ENCODE measurements at places on chromosomes 12 and 14. TPM values are rescaled to one million over a fixed set of nuclear protein-coding genes. Genes with fewer than 3 reads are reported as not detected.

KLHL33 gene
- 0.09 TPM for total RNA-seq

ZNF891 gene
- 1.1 TPM for total RNA-seq

- no peak for DNase-seq
Observed at GRCh38 chr12:51636581-51636980, 45.5 kb downstream of the SCN8A start.

ESR2 gene
- 0.73 TPM for total RNA-seq

- no peak for DNase-seq
Observed at GRCh38 chr12:122205053-122205925, 1.8 kb downstream of the B3GNT4 start.

DNA sequence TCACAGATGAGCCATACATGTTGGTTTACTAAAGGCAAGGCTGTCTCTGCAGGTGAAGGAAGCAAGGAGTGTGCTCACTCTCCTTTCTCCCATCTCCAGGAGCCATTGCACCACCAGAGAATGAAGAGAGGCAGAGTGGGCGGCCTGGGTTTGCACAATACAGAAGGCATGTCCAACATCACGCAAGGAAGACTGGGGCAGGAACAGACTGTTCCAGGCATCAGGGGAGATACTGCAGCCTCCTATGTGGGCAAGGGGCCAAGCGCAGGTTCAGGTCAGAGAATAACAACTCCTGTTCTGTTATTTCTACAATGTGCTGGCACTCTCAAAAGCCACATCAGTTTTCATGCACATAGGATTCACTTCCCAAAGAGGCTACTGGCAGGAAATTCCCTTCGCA, 1.7 kb upstream of the TMEM229B start:
- no peak for DNase-seq

DNA sequence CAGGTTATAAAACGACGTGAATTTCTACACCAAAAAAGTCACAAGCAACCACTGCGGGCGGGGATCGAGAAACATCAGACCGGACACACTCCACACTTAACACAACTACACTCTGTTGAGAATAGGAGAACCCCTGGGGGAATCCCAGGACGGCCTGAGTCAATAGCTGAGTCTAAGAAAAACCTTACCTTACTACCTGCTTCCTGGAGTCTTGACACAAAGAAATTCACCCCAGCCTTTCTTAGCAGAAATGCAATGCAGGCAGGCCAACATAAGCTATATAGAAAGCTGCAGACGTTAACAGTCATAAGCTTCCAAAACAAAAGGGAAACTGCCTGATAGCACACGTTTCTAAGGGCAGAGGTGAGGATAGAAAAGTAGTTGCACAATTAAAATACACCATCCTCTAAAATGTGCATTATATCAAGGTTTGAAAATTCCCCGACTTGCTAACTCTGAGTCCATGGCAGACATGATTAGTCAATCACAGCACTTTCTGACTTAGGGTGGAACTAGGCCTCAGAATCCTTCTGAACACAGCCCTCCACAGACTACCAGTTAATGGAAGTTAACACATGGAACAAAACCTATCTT, 68.0 kb downstream of the CCDC88C start:
- no peak for DNase-seq

DNA sequence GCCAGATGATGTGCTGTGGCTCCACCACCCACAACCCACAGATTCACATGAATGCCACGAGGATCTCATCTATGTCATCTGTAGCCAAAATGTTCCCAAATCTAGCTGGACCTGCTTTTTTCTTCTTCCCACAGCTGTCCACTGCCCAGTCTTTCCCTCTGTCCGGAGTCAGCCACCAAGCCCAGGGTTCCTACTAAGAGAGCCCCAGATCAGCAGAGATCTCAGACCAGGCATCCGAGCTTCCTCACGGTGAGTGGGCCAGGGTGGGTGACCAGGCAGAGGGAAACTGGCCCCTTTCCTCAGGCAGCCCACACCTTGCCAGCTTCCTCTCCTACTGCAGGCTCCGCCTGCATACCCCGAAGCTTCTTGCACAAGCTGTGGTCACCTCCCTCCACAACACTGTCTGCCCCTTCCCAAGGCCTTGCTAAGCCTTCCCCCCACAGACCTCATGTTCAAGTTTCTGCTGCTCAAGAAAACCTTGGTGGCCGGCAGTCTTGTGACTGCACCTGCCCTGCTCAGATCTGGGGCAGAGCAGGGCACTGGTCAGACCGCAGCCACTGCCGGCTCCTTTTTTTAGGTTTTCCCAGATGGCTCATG, 81.4 kb downstream of the ACTN1 start:
- DNase-seq, result no peak

GRCh38 chr12:4591180-4591687, 29.2 kb downstream of the DYRK4 start:
- no peak for DNase-seq

DNA sequence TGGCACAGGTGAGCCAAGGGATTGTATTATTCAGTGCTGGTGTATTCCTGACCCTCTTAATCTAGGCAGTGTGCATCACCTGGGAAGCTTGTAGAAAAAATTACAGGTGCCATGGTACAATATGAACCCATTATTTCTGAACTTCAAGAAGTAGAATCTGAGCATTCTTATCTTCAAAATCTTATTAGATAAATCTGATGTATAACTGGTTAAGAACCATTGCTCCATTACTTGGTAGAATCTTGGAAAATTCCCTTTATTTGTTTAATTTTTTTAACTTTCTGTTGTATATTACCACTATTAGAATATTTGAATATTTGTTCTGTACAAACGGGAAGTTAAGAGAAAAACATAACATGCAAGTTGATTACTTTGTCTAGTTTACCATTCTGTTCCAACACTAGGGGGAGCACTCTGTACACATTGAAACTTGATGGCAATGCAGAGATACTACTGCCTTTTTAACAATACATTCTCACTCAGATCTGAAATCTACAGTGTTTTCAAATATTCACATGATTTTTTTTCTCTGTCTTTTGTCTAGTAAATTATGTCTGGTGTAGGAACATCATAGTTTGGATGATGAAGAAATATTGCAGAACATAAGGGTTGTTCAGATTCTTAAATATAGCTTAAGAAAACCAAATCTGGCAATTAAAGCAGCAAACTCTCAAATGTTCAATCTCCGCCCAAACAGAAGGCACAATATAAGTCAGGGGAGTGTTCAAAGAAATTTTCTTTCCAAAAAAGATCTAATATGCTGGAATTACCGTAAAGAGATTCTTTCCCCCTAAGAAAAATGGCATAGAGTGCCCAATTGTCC, 196.6 kb downstream of the PCNX1 start:
- DNase-seq, result no peak

DNA sequence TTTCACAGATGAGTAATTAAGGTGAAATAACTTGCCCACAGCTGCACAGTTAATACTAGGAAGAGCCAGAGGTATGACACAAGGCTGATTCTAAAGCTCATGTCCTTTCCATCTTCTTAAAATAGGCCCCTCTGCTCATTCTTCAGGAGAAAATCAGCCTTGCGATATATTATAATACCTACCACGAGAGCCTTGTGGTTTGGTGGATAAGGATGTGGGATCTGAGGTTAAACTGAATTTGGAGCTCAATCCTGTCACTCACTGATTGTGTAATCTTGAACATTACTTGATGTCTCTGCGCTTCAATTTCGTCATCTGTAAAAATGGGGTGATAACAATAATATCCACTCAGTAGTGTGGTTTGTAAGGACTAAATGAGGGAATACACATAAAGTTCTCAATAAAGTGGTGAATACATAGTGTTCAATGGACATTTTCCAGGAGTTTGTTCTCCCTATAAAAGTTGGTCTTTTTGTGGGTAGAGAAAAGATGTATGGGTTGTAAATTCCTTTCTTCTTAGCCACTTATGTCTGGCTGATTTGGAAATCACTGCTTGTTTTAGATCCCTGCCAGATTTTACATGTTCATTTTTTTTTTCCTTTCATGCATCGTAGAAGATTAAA, 25.1 kb upstream of the ATP2B1 start:
- no peak for DNase-seq

DNA sequence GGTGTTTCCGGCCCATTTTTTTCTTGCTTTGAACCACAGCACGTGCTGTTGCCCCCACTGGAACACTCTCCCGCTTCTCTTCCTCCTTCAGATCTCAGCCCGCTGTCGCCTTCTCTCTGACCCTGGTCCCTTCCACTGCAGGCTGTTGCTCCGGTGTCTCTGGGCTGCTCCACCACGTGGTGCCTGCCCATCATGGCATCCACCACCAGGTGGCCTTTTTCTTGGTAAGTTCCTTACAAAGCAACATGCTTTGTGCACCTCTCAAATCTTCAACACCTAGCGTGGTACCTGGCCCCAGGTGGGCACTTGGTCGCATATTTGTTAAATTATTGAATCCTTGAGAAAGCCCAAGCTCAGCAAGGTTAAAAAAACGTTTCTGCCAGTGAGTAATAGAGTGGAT, 19.1 kb downstream of the TUNAR start:
- no peak for DNase-seq

GRCh38 chr12:57694459-57695019, 607 bp downstream of the OS9 start:
- DNase-seq, result no peak

DNA sequence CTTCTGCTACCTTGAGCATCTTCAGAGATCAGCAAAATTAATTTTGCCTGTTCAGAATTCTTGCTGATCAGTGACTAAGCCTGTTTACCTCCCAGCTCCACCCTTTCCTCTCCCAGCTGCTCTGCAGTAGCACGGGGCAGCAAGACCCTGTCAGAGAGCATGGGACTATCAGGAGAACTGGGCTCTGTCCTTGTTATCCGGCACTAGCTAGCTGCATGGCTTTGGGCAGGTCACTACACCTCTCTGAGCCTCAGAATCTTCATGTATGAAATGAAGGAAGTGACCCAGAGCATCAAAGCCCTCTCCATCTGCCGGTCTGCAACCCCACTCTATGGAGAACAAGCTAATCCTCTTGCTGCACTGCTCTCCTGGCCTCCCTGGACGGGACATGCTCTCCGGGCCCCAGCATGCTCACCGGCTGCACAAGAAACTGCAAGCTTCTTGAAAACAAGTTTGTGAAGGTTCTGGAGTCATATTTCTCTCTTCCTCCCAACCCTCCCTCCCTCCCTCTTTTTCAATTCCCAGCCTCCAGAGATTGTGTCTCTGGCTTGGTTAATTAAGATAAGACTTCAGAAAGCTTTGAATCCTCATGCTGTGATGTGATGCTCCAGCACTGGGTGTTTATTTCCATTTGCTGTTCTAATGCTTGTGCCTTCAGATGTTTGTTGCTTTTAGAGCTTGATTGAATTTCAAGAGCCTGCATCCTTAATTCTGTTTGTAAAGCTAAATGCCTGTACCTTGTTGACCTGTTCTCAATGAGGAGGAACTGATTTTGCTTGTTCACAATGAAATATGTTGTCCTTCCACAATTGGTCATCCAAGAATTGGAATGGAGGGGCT, 101.1 kb downstream of the CRACR2A start:
- DNase-seq, result no peak

DNA sequence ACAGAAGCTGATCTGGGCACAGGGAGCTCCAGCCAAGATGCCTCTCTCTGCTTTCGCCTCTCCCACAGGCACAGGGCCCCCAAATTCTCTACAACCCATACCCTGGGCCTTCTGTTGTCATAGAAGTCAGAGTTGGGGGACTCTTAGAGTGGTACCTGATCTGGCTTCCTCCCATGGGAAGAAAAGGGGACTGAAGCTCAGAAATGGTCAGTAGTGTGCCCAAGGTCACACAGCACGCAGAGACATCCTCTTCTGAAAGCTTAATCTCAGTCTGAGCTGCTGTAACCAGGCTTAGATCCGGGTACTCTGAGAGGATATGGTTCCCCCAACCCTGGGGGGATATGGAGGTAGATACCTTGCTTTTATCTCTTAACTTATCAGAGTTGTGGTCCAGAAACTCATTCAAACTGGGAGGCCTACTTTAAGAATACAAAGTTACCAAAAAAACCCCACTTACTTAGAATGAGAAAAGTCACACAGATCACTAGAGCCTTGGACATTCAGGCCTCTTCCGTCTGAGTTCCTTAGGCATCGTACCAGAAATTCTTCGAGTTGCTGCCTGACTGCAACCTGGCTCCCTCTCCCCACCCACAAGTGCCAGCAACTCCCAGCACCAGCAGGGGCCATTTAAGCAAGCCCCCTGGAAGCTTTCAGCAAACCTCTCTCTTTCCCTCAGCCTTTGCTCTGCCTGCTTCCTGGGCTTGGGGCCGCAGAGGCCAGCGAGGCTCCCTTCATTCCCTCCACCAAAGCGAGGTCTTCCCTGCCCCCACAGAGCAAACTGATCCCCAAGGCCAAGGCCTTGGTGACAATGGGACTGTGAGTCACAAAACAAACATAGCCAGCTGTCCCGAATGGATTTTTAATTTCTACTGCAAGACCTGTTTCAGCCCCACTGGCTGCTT, 13.9 kb downstream of the KRT7 start:
- DNase-seq, result peak; percentile 93

RGS6 gene
- 0.15 TPM for total RNA-seq

GRCh38 chr14:54785136-54785777, 117.4 kb downstream of the GCH1 start:
- DNase-seq, result no peak

SLC10A1 gene
- total RNA-seq, result not detected

DNA sequence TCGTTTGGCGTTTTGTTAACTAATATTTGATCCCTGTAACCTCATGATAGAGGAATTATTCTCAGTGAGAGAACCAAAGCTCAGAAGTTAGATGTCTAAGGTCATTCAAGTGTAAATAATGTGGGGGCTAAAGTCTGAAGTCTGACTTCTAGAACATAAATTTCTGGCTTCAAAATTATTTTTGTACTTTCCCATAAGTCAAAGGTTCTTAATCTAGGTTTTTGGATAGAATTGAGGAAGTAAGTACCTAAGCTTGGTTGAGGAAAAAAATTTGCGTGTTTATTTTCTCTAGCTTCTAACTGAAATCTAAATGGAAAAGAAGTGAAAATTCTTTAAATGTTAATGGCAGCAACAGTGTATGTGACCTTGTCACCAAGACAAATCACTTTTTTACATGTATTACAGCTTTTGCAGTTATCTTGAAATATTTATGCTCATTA, 2.3 kb downstream of the LARP4 start:
- DNase-seq, result no peak

- no peak for DNase-seq
Observed at GRCh38 chr12:90729736-90730135, 225.2 kb downstream of the CCER1 start.

- DNase-seq, result no peak
Observed at GRCh38 chr14:99322731-99323599, 51.0 kb upstream of the BCL11B start.

DNA sequence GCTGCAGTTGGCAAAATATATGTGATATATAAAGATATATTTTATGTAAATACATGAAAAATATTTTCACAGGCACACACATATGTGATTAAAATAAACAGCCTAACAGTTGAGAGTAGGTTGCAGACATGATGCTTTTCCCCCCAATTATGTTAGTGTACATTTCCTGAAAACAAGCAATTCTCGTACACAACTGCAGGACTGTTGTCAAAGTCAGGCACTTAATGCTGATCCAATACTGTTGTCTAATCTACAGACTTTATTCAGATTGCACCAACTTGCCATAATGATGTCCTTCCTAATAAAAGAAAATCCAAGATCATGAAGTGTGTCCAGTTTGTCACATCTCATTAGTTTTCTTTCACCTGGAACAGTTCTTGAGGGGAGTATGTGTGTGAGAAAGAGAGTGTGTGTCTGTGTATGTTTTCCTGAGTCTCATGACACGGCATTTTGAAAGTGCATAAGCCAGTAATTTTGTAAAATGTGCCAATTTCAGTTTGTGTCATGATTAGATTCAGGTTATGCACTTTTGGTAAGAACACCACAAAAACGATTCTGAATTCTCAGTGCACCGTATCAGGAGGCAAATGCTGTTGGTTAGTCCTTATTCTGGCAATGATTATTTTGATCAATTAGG, 16.5 kb upstream of the SEL1L start:
- DNase-seq, result no peak

Measured in pancreas (tissue), 10 donors.